Prostate gland (tissue), 2 donors: ENCODE measurements at places on chromosomes 5 and 9. TPM values are rescaled to one million over a fixed set of nuclear protein-coding genes. Genes with fewer than 3 reads are reported as not detected.

Gene CANX
- total RNA-seq, result 341 TPM

DNA sequence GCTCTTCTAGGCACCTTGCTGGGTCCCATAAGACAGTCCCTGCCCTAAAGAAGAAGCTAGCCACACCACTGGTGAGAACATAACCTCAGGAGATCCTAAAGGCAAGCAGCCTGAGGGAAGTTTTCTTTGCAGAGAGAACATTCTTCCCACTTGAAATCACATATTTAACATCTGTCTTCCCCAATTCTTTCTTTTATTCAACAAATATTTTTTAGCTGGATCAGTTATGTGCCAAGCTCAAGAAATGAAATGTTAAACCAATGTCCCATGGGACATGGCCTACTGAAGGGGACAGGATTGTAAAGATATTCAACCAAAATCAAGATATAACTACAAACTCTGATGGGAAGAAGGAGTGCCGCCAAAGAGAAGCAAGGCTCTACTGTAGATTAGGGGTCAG, 36.5 kb downstream of the FOXI1 start:
- H3K4me1 ChIP-seq, result no peaks in the 10 kb centered on the region
- no peak overlapping the region for H3K27ac ChIP-seq
- no peak for DNase-seq
- no peaks in the 10 kb centered on the region for H3K27me3 ChIP-seq

DNA sequence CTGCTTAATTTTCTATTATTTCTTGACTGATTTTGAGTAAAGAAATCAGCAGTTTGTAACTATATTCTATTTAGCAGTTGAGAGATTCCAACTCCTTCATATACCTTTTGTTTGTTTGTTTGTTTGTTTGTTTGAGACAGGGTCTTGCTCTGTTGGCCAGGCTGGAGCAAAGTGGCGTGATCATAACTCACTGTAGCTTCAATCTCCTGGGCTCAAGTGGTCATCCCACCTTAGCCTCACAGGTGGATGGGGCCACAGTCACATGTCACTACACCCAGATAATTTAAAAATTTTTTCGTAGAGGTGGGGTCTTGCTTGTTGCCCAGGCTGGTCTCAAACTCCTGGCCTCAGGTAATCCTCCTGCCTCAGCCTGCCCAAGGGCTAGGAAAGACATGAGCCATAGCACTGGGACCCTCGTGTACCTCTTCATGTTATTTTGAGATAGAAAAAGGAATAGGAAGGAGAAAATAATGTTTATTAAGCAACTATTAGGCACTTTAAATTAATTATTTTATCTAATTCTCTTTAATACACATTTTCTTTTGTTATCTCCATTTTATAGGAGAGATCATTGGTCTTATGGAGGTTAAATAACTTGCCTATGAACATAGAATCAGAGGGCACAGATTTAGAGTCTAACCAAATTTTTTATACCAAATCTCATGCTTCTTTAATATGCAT, 133.0 kb downstream of the ZNF608 start:
- H3K27ac ChIP-seq, result no peak overlapping the region
- no peak overlapping the region for H3K4me3 ChIP-seq
- DNase-seq, result no peak

Gene SGCD
- 3.6 TPM for total RNA-seq

DNA sequence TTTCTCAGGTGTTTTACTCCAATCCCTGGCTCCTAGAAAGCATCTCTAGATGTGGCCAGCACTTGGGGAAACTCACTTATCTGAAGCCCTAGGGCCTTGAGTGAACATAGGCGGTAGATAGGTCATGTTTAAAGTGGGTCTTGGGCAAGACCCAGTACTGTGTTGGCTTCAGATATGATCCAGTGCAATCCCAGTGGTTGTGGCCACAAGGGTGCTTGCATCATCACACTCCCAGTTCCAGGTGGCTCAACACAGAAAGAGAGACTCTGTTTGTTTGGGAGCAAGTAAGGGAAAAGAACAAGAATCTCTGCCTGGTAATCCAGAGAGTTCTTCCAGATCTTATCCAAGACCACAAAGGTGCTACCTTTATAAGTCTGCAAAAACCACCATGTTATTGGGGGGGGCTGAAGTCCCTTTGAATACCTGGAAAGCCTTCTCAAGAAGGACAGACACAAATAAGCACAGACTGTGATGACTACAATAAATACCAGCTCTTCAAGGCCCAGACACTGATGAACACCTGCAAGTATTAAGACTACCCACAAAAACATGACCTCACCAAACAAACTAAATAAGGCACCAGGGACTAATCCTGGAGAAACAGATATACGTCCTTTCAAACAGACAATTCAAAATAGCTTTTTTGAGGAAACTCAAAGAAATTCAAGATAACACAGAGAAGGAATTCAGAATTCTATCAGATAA, 114.7 kb downstream of the LURAP1L start:
- H3K27me3 ChIP-seq, result no peaks in the 10 kb centered on the region
- H3K4me1 ChIP-seq, result no peaks in the 10 kb centered on the region
- no peak overlapping the region for H3K4me3 ChIP-seq
- no peak overlapping the region for H3K27ac ChIP-seq
- DNase-seq, result no peak
- no peaks in the 10 kb centered on the region for H3K36me3 ChIP-seq

DNA sequence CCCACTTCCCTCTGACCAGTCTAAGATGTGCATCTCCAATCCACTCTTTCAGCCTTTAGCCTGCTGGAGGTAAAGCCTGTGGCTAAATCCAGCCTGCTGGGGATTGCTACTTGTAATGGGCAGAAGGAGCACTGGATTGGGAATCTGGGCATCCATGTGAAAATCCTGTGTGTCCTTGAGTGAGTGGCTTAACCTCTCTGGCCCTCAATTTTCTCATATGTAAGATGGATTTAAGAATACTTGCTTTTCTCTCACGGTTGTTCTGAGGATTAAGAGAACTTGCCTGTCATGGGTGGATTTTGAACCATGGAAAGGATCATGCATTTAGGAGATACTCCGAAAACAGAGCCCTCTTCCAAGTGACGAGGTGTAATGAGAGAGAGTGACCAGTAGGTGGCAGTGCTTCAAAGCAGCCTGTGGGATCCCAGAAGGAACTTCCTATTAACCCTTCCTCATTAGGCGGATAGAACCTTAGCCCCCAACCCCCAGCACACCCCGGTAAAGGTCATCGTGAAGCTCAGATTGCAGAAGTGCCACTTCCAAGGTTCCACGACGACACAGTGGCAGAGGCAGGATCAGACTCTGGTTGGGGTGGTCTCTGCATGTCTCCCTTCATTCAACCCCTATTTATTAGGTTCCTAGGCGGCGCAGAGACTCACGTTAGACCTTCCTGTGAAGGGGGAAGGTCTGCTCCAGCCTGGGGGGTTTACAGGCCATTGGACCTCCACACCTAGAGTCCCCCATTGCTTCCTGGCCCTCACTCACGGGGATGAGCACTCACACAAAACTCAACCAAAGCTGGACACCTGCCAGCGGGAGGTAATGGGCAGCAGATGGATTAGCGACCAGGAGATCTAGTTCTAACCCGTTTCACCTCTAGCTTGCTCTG, 68.7 kb upstream of the ZNF618 start:
- H3K36me3 ChIP-seq, result no peaks in the 10 kb centered on the region
- no peaks in the 10 kb centered on the region for H3K27me3 ChIP-seq

GRCh38 chr5:132867046-132867451, 607 bp downstream of the UQCRQ start:
- H3K27me3 ChIP-seq, result no peaks in the 10 kb centered on the region
- peak overlapping the region; percentile 73 for H3K4me3 ChIP-seq
- peak overlapping the region; percentile 94 for H3K27ac ChIP-seq
- no peaks in the 10 kb centered on the region for H3K36me3 ChIP-seq
- H3K4me1 ChIP-seq, result peaks cover 5% of the 10 kb centered on the region

GRCh38 chr5:52771343-52772039, 16.2 kb upstream of the ITGA1 start:
- H3K27ac ChIP-seq, result no peak overlapping the region
- DNase-seq, result no peak
- H3K36me3 ChIP-seq, result no peaks in the 10 kb centered on the region
- no peaks in the 10 kb centered on the region for H3K4me1 ChIP-seq

Gene NTRK2
- total RNA-seq, result 2.3 TPM

Gene TIMD4
- 7.5 TPM for total RNA-seq

DNA sequence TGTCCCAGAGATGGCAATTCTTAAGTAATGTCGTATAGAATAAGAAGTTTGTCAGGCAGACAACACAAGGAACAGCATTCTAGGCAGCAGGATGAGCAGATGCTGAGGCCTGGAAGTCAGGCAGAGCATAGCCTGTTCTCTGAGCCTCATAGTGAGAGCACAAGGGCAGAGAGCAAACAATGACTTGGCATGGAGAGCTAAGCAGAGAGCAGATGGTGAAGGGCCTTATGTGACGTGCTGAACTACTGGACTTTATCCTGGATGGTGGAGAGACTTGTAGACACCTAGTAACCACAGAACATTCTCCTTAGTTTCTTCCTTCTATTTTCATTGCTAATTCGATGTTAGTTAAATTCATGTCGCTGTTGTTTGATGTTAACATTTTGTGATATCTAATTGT, 60.1 kb downstream of the KCTD16 start:
- no peak overlapping the region for H3K27ac ChIP-seq
- H3K36me3 ChIP-seq, result no peaks in the 10 kb centered on the region
- no peaks in the 10 kb centered on the region for H3K4me1 ChIP-seq
- no peak for DNase-seq

Gene PKD2L2
- total RNA-seq, result 0.45 TPM

- no peaks in the 10 kb centered on the region for H3K4me1 ChIP-seq
- no peak for DNase-seq
- no peak overlapping the region for H3K27ac ChIP-seq
Measured at GRCh38 chr5:138402640-138403039, 36.2 kb upstream of the REEP2 start.

Gene SAXO1
- 0.36 TPM for total RNA-seq

- H3K36me3 ChIP-seq, result no peaks in the 10 kb centered on the region
- H3K4me3 ChIP-seq, result no peak overlapping the region
Measured at GRCh38 chr9:93231121-93231694, 47.3 kb downstream of the WNK2 start.

Gene LAMC3
- total RNA-seq, result 156 TPM

GRCh38 chr9:37706290-37706689, 47.3 kb upstream of the TRMT10B start:
- no peaks in the 10 kb centered on the region for H3K36me3 ChIP-seq
- no peak overlapping the region for H3K27ac ChIP-seq
- H3K27me3 ChIP-seq, result no peaks in the 10 kb centered on the region
- H3K4me1 ChIP-seq, result no peaks in the 10 kb centered on the region

- H3K27me3 ChIP-seq, result no peaks in the 10 kb centered on the region
- no peak for DNase-seq
- H3K4me1 ChIP-seq, result no peaks in the 10 kb centered on the region
- no peaks in the 10 kb centered on the region for H3K36me3 ChIP-seq
- no peak overlapping the region for H3K4me3 ChIP-seq
Measured at GRCh38 chr5:78833284-78833683, 151.8 kb downstream of the ARSB start.

DNA sequence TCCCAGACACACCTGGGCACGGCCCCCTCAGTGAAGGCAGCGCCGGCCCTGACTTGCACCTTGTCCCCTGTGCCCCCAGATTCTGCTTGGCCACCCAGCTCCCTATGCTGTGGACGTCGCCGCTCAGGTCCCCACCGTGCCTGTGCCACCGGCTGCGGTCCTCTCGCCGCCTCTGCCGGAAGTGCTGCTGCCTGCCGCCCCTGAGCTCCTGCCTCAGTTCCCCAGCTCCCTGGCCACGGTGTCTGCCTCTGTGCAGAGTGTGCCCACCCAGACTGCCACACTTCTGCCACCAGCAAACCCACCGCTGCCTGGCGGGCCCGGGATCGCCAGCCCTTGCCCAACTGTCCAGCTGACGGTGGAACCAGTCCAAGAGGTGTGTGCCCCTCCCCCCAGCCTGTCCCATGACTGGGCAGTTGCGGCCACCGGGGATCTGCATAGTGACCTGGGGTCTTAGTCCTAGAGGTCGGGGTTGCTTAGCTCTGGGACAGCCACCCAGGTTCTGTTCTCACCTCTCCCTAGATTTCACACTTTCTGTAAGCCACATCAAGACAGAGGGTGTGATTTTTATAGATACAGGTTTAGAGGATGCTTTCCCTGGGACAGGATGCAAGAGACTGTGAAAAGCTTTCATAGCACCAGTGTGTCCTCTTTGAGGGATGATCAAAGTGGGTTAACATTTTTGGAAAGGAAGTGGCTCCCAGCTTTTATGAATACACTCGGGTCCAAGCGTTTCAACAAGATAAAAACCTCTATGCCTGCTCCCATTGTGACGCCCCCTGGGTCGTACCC, 78.0 kb downstream of the WNK2 start:
- H3K4me3 ChIP-seq, result no peak overlapping the region
- no peaks in the 10 kb centered on the region for H3K27me3 ChIP-seq
- H3K27ac ChIP-seq, result no peak overlapping the region
- H3K36me3 ChIP-seq, result no peaks in the 10 kb centered on the region
